ENCODE measurements at places on chromosomes 2 and 18.

GRCh38 chr2:68320118-68320641 lies 431 bp upstream of the CNRIP1 start:
- DNase-seq: no peak

DNA sequence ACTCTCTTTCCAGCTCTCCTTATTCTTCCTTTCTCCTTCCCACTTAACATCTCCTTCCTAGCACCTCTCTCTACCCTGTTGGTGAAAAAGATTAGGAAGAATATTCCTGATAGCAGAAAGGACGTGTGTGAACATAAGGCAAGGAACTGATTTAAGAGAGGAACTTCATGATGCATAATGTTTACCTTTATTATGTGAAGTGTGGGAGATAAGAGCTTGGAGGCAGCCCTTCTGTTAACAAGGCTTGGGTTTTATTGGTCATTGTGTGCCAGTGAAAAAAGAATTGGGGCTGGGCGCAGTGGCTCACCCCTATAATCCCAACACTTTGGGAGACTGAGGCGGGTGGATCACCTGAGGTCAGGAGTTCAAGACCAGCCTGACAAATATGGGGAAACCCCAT lies 34.4 kb downstream of the KCNJ13 start:
- no peak for DNase-seq

DNA sequence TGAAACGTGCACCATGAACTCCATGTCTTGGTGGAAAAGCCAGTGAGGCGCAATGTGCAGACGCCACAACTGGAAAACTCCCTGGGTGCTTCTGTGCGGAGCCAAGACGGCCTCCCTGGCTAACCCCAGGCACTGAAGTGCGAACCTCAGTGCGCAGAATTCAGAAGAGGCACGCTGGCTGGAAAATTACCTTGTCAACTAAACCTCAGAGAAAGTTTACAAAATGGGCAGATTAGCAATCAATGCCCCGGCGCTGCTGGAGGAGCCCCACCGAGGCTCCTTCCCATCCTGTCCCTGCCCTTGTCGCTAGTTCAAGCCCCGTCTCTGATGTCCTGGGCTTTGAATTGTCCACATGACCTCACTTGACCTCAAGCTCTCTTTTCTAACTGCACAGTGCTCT lies 22.2 kb downstream of the SNORC start:
- DNase-seq: no peak

GRCh38 chr2:223688094-223688835 lies 86.1 kb upstream of the SCG2 start:
- DNase-seq: no peak

GRCh38 chr2:45833301-45833967 lies 182.0 kb downstream of the PRKCE start:
- no peak for DNase-seq

GRCh38 chr2:203772456-203773165 lies 66.2 kb downstream of the CD28 start:
- no peak for DNase-seq

DNA sequence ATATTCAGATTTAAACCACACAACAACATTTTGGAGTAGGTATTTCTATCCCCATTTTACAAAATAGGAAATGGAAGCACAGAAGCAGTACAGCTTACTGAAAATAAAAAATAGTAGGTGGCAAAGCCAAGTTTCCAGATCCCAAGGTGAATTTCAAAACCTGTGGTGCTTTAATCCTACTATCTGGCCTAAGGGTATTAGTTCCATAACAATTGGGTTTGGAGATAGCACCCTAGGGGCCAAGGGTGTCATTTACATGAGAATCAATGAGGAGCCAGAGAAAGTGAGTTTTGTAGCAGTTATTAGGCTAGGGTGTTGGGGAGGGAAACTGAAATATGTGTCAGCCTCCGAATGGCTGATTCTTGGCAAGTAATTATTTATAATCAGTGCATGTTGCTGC lies 24.9 kb downstream of the OSBPL6 start:
- no peak for DNase-seq

GRCh38 chr2:224584785-224585210 lies 365 bp downstream of the CUL3 start:
- DNase-seq: peak; percentile 65

GRCh38 chr18:59629894-59630293 lies 67.3 kb downstream of the CCBE1 start:
- no peak for DNase-seq

- DNase-seq: no peak
Measured at GRCh38 chr18:77550625-77551024, 301.0 kb downstream of the GALR1 start.

DNA sequence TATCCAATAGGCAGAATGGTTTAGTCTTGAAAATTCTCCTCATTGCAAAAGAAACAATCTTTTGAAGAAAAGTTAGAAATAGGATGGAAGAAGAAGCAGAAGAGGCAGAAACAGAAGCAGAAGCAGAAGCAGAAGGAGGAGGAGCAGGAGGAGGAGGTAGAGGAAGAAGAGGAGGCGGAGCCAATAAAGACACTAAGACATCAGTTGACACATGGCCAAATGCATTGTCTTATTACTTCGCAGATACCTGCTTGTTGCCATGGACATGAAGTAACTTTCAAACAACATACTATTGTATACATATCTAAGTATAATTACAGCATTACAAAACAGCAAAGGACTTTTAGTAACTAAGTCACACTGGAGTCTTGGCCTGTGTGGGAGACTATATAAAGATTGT lies 606.3 kb downstream of the METTL4 start:
- DNase-seq: no peak

GRCh38 chr2:156538083-156538504 lies 101.9 kb downstream of the GPD2 start:
- no peak for DNase-seq

GRCh38 chr18:77433076-77433475 lies 183.4 kb downstream of the GALR1 start:
- DNase-seq: no peak

- no peak for DNase-seq
Measured at GRCh38 chr2:37645836-37646235, 25.6 kb downstream of the CDC42EP3 start.

DNA sequence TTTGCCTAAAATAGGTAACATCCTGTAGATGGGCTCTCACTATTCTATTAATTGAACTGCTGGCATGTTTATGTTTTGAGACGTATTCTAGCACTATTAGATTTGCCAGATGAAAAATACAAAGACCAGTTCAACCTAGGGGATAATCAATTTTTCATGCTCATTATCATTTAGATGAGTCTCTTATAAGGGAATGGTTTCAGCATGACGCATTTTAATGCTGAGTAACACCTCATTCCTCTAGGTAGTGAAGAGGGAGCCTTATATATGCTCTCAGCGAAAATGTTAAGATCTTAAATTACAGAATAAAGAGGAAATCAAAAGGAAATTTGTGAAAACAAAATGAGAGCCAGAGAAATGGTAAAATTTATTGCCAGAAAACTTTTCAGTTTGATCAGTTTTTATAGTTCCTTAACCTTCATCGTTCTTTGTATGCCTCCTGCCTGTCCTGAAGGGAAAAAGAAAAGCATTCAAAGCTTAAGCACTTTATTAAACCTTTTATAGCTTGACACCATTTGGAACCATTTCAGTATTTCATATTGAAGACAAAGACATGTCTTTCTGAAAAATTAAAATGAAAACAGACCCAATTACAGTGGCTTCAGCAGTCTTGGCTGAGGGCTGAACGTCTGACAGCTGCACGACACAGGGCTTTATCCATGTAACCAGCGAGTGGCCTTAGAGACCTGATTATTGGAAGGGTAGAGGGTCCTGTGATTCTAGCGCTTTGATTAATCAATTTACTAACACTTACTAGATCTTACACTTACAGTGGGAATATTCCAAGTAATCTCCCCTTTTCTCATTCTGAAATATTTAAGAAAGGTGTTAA lies 112.8 kb downstream of the ADCYAP1 start:
- DNase-seq: no peak

All from CD4-positive, alpha-beta T cell treated with Interleukin-12 subunit alpha and Interleukin-12 subunit beta, for 1 hour (primary cell).